ENCODE measurements at places on chromosomes 4 and X. TPM values are rescaled to one million over a fixed set of nuclear protein-coding genes. Genes with fewer than 3 reads are reported as not detected.

DNA sequence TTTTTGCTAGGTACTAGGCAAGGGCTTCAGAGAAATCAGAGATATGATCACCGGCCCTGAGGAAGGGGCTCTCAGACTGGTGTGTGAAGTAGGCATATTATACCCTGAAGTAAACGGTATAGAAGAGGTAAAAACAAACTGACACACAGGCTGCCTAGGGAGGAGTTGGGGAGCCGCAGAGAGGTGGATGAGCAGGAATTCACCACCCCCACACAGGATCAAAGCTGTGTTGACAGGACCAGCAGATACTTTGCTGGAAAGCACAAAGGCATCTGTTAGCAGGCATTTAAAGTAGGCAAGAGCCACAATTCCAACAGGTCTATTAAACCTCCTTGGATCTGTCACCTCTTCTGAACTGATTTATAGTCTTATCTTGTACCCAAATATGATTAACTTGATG, 71.8 kb upstream of the GPR34 start:
- no peak overlapping the region for H3K4me3 ChIP-seq
- H3K27ac ChIP-seq = no peak overlapping the region
- DNase-seq = no peak
- peaks cover 4% of the 10 kb centered on the region for H3K4me1 ChIP-seq
- peaks cover 4% of the 10 kb centered on the region for H3K36me3 ChIP-seq
- H3K27me3 ChIP-seq = no peaks in the 10 kb centered on the region

DNA sequence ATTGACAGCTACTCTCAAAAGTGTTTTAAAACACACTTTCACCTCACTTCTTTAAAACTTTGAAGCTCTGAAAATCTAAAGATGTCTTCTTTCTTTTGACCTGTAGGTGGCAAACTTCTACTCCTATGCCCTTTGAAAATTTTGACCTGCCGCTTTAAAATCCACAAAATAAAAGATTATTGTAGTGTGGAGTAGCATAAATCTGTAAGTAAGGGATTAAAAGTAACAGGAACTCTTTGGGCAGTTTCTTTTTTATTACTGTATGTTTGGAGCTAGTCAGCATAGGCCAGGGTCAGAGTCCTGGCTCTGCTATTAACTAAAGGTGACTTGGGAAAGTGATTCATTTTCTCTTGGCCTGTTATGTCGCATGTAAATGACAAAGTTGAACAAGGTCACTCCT, 25.5 kb downstream of the BBS12 start:
- H3K27ac ChIP-seq = no peak overlapping the region
- no peak overlapping the region for H3K4me3 ChIP-seq
- peaks cover 18% of the 10 kb centered on the region for H3K4me1 ChIP-seq
- peaks cover 35% of the 10 kb centered on the region for H3K27me3 ChIP-seq
- no peak for DNase-seq

Gene BGN
- not detected for total RNA-seq

Gene MCF2
- 0.99 TPM for total RNA-seq

Gene C4orf36
- 0.44 TPM for total RNA-seq

GRCh38 chr4:88975958-88976774, 80.8 kb downstream of the FAM13A start:
- H3K4me1 ChIP-seq = no peaks in the 10 kb centered on the region
- H3K4me3 ChIP-seq = no peak overlapping the region
- no peaks in the 10 kb centered on the region for H3K27me3 ChIP-seq
- H3K36me3 ChIP-seq = no peaks in the 10 kb centered on the region

DNA sequence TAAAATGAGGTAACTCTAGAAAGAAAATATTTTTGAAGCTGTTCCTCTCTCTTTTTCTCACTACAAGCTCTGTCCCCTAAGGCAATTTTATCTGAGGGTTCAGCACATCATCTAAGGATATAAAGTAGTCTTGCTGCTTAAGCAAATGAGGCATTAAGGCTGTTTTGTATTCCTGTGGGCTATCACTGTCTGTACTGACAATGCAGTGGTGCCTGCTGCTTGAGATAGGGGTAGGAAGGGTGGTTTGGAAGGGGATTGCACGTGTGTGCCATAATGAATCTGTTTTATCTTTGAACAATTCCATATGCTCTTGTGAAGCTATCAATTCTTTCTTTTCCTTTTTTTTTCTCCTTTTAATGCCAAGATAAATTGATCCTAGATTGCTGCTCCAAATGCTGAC, 128.0 kb upstream of the ATOH1 start:
- no peaks in the 10 kb centered on the region for H3K36me3 ChIP-seq
- no peaks in the 10 kb centered on the region for H3K4me1 ChIP-seq
- no peak overlapping the region for H3K27ac ChIP-seq
- H3K4me3 ChIP-seq = no peak overlapping the region

GRCh38 chr4:184953421-184953945, 64.8 kb upstream of the HELT start:
- H3K27me3 ChIP-seq = peaks cover 19% of the 10 kb centered on the region
- no peak for DNase-seq
- no peaks in the 10 kb centered on the region for H3K4me1 ChIP-seq
- H3K4me3 ChIP-seq = no peak overlapping the region

DNA sequence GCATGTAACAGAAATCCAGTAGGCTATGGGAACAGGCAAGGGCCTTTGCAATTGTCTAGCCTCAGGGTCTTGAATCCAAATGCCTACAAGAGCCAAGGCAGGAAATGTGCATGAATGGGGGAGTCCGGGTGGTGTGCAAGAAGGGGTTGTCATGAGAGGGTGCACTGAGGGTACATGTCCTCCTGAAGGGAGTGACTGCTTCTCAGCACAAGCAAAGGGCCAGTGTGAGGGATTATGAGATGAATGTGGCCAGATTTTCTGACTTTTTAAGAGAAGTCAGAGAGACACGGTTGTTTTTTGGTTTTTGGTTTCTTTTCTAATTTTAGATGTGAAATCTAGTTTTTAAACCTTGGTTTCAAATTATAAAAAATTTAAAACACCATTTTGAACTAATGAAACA, 76.5 kb upstream of the LSM6 start:
- peaks cover 3% of the 10 kb centered on the region for H3K27me3 ChIP-seq
- no peaks in the 10 kb centered on the region for H3K36me3 ChIP-seq
- no peak overlapping the region for H3K4me3 ChIP-seq
- no peak for DNase-seq
- H3K4me1 ChIP-seq = no peaks in the 10 kb centered on the region

DNA sequence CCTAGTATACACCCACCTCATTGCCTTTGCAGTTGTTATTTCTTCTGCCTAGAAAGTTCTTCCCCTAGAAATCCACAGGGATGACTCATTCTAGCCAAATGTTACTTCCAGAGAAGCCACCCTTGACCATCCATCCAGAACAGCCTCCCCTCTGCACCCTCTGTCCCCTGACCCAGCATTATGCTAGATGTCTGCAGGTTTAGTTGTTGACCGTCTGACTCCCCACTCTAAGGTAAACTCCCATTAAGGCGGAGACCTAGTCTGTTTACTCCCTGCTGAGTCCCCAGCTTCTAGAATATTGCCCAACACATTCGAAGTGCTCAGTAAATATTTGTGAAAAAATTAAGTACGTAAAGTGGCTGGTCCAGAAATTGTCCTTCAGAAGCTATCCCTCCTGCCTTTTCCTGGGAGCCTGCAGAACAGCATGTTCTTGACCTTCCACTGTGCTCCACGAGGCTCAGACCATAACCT, 11.0 kb downstream of the SRD5A3 start:
- H3K27me3 ChIP-seq = no peaks in the 10 kb centered on the region
- no peak overlapping the region for H3K27ac ChIP-seq
- peaks cover 5% of the 10 kb centered on the region for H3K4me1 ChIP-seq
- H3K36me3 ChIP-seq = peaks cover 9% of the 10 kb centered on the region
- H3K4me3 ChIP-seq = no peak overlapping the region

DNA sequence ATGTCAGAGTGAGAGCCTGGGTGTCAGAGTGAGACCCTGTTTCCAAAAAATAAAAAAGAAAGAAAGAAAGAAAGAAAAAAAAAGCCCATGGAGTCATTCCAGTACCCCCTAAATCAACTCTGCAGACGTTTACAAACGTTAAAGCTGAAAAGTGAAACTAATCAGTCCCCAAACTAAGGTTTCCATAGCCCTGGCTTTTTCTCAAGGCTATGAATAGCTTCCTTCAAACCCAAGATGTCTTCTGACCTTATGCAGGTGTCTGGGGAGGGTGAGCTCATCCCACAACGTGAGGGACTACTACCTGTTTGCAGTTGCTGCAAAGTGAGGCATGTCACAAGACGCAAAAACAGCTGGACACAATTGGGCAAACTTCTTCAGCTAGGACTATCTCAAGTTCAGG, 144.0 kb downstream of the SH3KBP1 start:
- peak overlapping the region; percentile 78 for H3K27ac ChIP-seq
- no peak for DNase-seq
- peaks cover 9% of the 10 kb centered on the region for H3K36me3 ChIP-seq
- peaks cover 67% of the 10 kb centered on the region for H3K4me1 ChIP-seq
- H3K27me3 ChIP-seq = no peaks in the 10 kb centered on the region
- peak overlapping the region; percentile 50 for H3K4me3 ChIP-seq

Gene AKAP17A
- total RNA-seq = 87.8 TPM

DNA sequence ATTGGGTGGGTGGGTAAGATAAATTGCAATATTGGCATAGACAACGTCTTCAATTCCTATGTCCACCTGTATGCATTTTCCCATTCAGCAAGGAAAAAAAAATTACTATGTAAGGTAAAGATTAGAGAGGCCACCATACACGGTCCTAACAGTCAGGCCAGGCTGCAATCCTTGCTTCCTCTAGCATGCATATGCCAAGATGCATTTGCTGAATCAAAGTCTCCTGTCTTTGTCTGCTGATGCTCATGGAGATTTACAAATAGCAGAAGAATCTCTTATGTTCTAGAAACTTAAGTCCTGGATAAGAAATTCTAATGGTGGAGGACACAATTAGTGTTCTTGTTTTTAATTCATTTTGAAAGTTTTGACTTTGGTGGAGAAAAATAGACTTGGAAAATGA, 206.8 kb downstream of the PDGFC start:
- no peaks in the 10 kb centered on the region for H3K27me3 ChIP-seq
- H3K4me3 ChIP-seq = no peak overlapping the region
- no peak for DNase-seq
- no peaks in the 10 kb centered on the region for H3K36me3 ChIP-seq

DNA sequence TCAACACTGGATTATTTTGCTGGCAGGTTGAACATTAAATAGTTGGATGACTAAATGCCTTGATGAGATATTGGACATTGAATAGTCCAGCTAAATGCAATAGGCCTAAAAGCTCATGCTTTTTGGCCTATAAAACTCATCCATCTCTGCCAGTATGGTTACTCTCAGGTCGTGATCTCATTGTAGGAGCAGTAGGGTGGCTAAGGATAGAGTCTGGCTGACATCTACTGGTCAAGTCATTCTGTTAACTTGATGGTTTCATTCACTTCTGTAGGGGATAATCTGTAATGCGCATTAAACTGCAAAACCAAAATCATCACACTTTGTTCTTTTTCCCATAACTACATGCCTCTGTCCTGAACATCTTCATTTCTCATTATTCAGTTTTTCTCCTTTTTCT, 227.0 kb downstream of the DKK2 start:
- H3K4me3 ChIP-seq = no peak overlapping the region
- H3K27me3 ChIP-seq = no peaks in the 10 kb centered on the region
- no peak for DNase-seq
- H3K36me3 ChIP-seq = no peaks in the 10 kb centered on the region

GRCh38 chrX:40383360-40383759, 197.4 kb upstream of the ATP6AP2 start:
- no peaks in the 10 kb centered on the region for H3K36me3 ChIP-seq
- DNase-seq = no peak
- H3K27me3 ChIP-seq = peaks cover 8% of the 10 kb centered on the region
- no peak overlapping the region for H3K4me3 ChIP-seq
- H3K27ac ChIP-seq = no peak overlapping the region
- H3K4me1 ChIP-seq = peaks cover 3% of the 10 kb centered on the region

- no peaks in the 10 kb centered on the region for H3K27me3 ChIP-seq
- H3K4me3 ChIP-seq = no peak overlapping the region
- no peak overlapping the region for H3K27ac ChIP-seq
- peaks cover 40% of the 10 kb centered on the region for H3K36me3 ChIP-seq
- no peak for DNase-seq
Observed at GRCh38 chr4:102318105-102318504, 27.2 kb downstream of the SLC39A8 start.

Gene SSX2B
- total RNA-seq = not detected

All from activated naive CD8-positive, alpha-beta T cell treated with anti-CD3 and anti-CD28 coated beads, Interleukin-2, amount 10 ng/mL, durations not matched to agents 7 days and 5 days (primary cell).